ENCODE measurements at places on chromosomes 6 and 20. TPM values are rescaled to one million over a fixed set of nuclear protein-coding genes. Genes with fewer than 3 reads are reported as not detected.

- peak overlapping the region; percentile 44 for H3K4me3 ChIP-seq
- DNase-seq = no peak
- no peaks in the 10 kb centered on the region for H3K36me3 ChIP-seq
- H3K27ac ChIP-seq = no peak overlapping the region
- no peaks in the 10 kb centered on the region for H3K27me3 ChIP-seq
Observed at GRCh38 chr6:37007340-37008043, 2.0 kb downstream of the FGD2 start.

The THBS2 gene
- 4.0 TPM for total RNA-seq

- H3K27ac ChIP-seq = peak overlapping the region; percentile 32
- H3K36me3 ChIP-seq = no peaks in the 10 kb centered on the region
- H3K4me3 ChIP-seq = no peak overlapping the region
- no peaks in the 10 kb centered on the region for H3K4me1 ChIP-seq
- no peaks in the 10 kb centered on the region for H3K27me3 ChIP-seq
Observed at GRCh38 chr20:23228912-23229311, 121.7 kb upstream of the NXT1 start.

The WFDC10A gene
- not detected for total RNA-seq

DNA sequence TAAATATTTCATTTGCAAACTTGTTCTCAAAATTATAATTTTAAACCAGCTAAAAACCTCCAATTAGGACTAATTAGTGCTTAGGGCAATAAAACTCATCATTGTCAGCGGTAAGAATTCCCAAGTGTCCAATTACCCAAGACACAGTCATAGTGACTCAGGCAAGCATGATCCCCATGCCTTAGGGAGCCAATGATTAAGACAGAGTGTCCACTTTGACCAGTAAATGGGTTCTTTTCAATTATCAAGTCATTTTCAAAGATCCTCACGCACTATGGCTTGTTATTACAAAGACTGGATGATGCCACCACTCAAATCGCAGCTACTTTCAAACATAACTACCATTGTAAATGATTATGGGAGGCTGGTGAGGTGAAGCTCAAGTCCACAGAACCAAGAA lies 114.0 kb downstream of the BFSP1 start:
- peaks cover 7% of the 10 kb centered on the region for H3K27me3 ChIP-seq
- no peak overlapping the region for H3K4me3 ChIP-seq
- no peaks in the 10 kb centered on the region for H3K36me3 ChIP-seq
- H3K4me1 ChIP-seq = no peaks in the 10 kb centered on the region
- no peak for DNase-seq

DNA sequence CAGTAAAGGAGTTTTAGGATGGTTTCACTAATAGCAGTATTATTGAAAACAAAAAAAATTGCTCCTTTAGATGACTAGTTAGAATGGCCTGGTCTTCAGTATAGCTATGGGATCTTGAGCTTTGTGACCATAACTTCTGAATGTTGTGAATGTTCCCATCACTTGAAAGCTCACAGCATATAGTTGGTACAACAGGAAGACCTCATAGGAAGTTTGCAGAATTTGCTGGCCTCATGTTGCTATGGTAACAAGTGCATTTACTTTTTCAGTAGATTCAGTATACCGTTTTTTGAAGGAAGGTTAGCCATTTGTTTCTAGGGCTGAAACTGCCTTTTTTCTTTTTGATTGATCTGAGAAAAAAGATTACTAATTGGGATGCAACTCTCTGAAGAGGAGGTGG lies 8.3 kb downstream of the PHF3 start:
- no peak for DNase-seq
- no peaks in the 10 kb centered on the region for H3K27me3 ChIP-seq
- no peak overlapping the region for H3K27ac ChIP-seq
- no peak overlapping the region for H3K4me3 ChIP-seq
- peaks cover 16% of the 10 kb centered on the region for H3K4me1 ChIP-seq

- H3K36me3 ChIP-seq = no peaks in the 10 kb centered on the region
- no peaks in the 10 kb centered on the region for H3K27me3 ChIP-seq
- no peak for DNase-seq
- H3K4me3 ChIP-seq = no peak overlapping the region
Observed at GRCh38 chr20:43931976-43932375, 17.3 kb downstream of the TOX2 start.

DNA sequence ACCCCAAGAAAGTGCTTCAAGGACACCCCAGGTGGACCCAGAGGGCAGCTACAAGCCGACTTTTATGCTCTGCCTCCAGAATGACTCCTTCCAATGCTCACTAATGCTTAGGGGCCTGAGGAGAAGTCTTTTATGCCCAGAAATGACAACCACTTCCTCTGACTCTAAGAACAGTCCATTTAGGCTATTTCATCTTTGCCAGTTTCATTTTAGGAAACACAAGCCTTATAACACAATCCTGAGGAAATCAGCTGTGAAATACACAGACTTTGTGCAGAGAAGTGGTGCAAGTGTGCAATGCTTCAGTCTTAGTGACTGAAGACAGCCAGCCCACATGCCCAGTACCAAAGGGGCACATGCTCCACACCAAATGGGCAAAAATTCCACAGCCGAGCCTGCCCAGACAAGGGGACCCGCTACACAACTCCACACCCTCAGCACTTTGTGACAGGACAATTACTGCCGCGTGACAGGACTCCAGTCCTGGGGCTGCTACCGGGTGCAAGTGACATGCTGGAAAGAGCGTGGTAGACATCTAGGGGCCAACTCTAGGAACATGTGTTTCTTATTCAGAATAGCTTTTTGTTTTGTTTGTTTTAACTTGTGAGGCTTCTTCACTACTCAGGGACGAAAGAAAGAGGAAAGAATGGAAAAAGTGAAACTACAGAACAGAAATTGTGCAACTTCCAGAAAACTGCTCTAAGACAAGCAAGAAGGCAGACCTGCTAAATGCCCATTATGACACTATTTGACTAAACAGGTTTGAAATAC lies 28.2 kb upstream of the PLAGL1 start:
- H3K27ac ChIP-seq = no peak overlapping the region
- no peaks in the 10 kb centered on the region for H3K36me3 ChIP-seq
- peak overlapping the region; percentile 35 for H3K4me3 ChIP-seq

The RRBP1 gene
- total RNA-seq = 251 TPM

DNA sequence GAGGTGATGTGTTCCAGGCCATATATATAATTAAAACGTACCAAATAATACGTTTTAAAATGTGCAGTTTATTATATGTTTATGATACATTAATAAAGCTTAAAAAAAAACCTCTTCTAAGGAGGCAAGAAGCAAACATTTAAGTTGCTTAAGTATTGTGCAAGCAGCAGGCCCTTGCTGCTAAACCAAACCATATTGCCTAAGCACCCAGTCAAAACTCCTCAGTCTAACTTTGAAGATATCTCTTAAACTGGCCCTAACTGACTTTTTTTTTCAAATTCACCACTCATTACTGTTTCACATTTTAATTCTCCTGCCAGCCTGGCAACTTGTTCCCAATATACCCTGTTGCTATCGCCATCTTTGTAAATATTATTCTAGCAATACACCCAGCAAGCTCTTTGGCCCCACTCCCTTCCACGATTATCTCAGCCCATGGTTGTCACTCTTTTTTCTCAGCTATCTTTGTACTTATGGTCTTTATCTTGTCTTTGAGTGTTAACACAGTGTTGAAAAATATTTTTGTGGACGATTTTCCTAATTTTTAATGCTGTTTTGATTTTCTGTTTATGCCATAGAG lies 60.9 kb downstream of the C6orf58 start:
- no peak overlapping the region for H3K27ac ChIP-seq
- H3K36me3 ChIP-seq = no peaks in the 10 kb centered on the region
- DNase-seq = no peak
- H3K27me3 ChIP-seq = no peaks in the 10 kb centered on the region

DNA sequence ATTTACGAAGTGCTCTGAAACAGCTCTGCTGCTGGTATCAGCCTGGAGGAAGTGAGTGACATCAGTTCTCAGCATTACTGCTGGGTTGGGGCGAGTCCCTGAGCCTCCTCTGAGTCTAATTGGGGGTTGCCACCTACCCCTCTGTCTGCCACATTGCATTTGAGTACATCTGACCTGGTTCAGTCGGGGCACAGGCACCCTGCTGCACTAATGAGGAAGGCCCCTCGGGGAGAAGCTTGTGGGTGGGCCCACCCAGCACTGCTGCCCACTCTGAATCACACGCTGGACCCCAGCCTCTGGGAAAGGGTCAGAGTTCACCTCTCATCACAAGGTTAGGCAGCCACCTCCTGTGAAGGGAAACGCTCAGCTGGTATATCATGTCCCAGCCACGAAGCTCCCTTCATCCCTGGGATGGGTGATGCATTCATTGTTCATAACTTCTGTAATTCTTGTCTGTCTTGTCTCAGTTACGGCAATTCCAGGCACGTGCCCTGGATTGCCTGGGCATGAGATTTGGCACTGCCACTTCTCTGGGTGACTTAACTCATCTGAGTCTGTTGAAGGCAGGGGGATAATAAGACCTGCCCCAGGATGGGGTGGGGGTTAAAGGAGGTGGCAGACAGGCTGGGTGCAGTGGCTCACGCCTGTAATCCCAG lies 13.3 kb downstream of the DNMT3B start:
- no peaks in the 10 kb centered on the region for H3K27me3 ChIP-seq
- peaks cover 16% of the 10 kb centered on the region for H3K4me1 ChIP-seq
- no peak overlapping the region for H3K27ac ChIP-seq
- no peak for DNase-seq
- no peak overlapping the region for H3K4me3 ChIP-seq
- no peaks in the 10 kb centered on the region for H3K36me3 ChIP-seq

The SLC22A7 gene
- not detected for total RNA-seq
